ENCODE measurements at places on chromosomes 1 and 21. TPM values are rescaled to one million over a fixed set of nuclear protein-coding genes. Genes with fewer than 3 reads are reported as not detected.

The NKAIN1 gene
- total RNA-seq: 1.1 TPM

The TSSK3 gene
- 0.15 TPM for total RNA-seq

The APP gene
- total RNA-seq: 257 TPM

The CD53 gene
- not detected for total RNA-seq

The RNF223 gene
- total RNA-seq: 0.26 TPM

The RGS7 gene
- total RNA-seq: not detected

The SPRR1A gene
- not detected for total RNA-seq

The RHD gene
- total RNA-seq: not detected

The CALML6 gene
- total RNA-seq: 0.22 TPM

The TFF2 gene
- not detected for total RNA-seq

The SASS6 gene
- 3.7 TPM for total RNA-seq

The AGO3 gene
- total RNA-seq: 8.1 TPM

The PLD5 gene
- 2.0 TPM for total RNA-seq

The NID1 gene
- total RNA-seq: 9.8 TPM

The PER3 gene
- 0.70 TPM for total RNA-seq

The SLC45A3 gene
- 5.6 TPM for total RNA-seq

The TTC39A gene
- 1.6 TPM for total RNA-seq

Measured in A549 treated with Hydrocortisone at 1 μM for 4 hours (cell line).